T-helper 1 cell treated with Interleukin-12 subunit alpha and Interleukin-12 subunit beta and Interleukin-4 antibody, amounts not matched to agents 30 ng/mL and 1 ng/mL, for 36 hours (primary cell): ENCODE measurements at places on chromosomes 2 and 18. TPM values are rescaled to one million over a fixed set of nuclear protein-coding genes. Genes with fewer than 3 reads are reported as not detected.

Gene SLC9A4
- 0.15 and 0.20 TPM in 2 replicates for total RNA-seq

Gene INHBB
- total RNA-seq: not detected in 2 replicates

Gene C1QL2
- not detected in 2 replicates for total RNA-seq

Gene SOWAHC
- 0.17 and 0.29 TPM in 2 replicates for total RNA-seq

Gene TMEM178A
- not detected in 2 replicates for total RNA-seq

Gene RASGRP3
- total RNA-seq: 13.9 and 14.1 TPM in 2 replicates

Gene ASTL
- total RNA-seq: 1.1 TPM in 1 of 2 replicates, not detected in the other

Gene APCDD1
- not detected in 2 replicates for total RNA-seq

Gene SLC16A14
- 0.22 and 0.25 TPM in 2 replicates for total RNA-seq

Gene MAL
- 791 and 797 TPM in 2 replicates for total RNA-seq

Gene PAX3
- not detected in 2 replicates for total RNA-seq

Gene SNED1
- 21.0 and 22.3 TPM in 2 replicates for total RNA-seq

Gene IKZF2
- total RNA-seq: 2.6 TPM in 2 replicates

Gene TXNDC2
- not detected in 2 replicates for total RNA-seq

Gene SFT2D3
- 5.7 and 5.8 TPM in 2 replicates for total RNA-seq

Gene USP34
- total RNA-seq: 106 and 117 TPM in 2 replicates

Gene MRO
- not detected in 2 replicates for total RNA-seq

Gene AQP4
- not detected in 2 replicates for total RNA-seq

Gene SH3RF3
- total RNA-seq: 0.22 and 0.24 TPM in 2 replicates

Gene ACKR3
- total RNA-seq: 2.8 and 3.0 TPM in 2 replicates

Gene UPP2
- 0.07 TPM in 1 of 2 replicates, not detected in the other for total RNA-seq
